ENCODE measurements at places on chromosomes 1 and 21. TPM values are rescaled to one million over a fixed set of nuclear protein-coding genes. Genes with fewer than 3 reads are reported as not detected.

The BMP8B gene
- 0.08 TPM for total RNA-seq

The PAQR7 gene
- total RNA-seq, result 3.2 TPM

The MPZL1 gene
- 59.2 TPM for total RNA-seq

The LRRN2 gene
- 0.16 TPM for total RNA-seq

The KRTAP19-3 gene
- total RNA-seq, result not detected

The NPL gene
- 2.5 TPM for total RNA-seq

The SPRR2B gene
- not detected for total RNA-seq

The C1orf159 gene
- 16.4 TPM for total RNA-seq

The LGR6 gene
- 0.29 TPM for total RNA-seq

The RNASEL gene
- 12.6 TPM for total RNA-seq

The AK4 gene
- 22.6 TPM for total RNA-seq

The NBPF20 gene
- 0.25 TPM for total RNA-seq

The DNAI4 gene
- total RNA-seq, result 0.89 TPM

The GPR61 gene
- total RNA-seq, result not detected

The FNDC7 gene
- total RNA-seq, result not detected

All from H4 (cell line).